ENCODE measurements at places on chromosomes 7 and 10.

- no peak for DNase-seq
Measured at GRCh38 chr7:15764851-15765382, 78.4 kb upstream of the MEOX2 start.

DNA sequence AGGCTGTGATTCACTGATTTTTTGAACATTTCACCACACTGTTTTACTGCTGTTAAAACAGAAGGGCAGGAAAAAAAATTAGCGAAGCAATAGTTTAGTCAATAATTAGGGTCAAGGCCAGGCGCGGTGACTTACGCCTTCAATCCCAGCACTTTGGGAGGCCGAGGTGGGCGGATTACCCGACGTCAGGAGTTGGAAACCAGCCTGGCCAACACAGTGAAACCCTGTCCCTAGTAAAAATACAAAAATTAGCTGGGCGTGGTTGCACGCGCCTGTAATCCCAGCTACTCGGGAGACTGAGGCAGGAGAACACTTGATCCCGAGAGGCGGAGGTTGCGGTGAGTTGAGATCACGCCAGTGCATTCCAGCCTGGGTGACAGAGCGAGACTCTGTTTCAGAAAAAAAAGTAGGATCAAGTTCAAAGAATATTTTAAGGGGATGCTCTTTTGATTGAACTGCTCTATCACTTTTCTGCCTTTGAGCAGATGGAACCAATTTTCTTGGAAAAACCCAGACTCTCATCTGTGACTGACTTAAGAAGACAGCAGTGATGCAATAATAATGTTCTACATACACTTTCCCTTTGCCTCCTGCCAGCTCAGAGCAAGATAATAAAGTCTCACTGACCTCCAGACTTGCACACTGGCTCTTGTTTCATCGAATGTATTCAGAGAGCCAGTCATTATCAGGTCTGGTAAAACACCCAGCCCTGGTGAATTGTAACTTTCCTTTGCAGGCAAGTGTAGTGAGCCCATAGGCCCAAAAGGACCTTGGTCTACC, 1.6 kb upstream of the PPA1 start:
- DNase-seq, result no peak

- DNase-seq, result no peak
Measured at GRCh38 chr10:16529853-16530252, 8.2 kb upstream of the C1QL3 start.

- DNase-seq, result no peak
Measured at GRCh38 chr7:25181532-25181931, 46.8 kb downstream of the NPVF start.

DNA sequence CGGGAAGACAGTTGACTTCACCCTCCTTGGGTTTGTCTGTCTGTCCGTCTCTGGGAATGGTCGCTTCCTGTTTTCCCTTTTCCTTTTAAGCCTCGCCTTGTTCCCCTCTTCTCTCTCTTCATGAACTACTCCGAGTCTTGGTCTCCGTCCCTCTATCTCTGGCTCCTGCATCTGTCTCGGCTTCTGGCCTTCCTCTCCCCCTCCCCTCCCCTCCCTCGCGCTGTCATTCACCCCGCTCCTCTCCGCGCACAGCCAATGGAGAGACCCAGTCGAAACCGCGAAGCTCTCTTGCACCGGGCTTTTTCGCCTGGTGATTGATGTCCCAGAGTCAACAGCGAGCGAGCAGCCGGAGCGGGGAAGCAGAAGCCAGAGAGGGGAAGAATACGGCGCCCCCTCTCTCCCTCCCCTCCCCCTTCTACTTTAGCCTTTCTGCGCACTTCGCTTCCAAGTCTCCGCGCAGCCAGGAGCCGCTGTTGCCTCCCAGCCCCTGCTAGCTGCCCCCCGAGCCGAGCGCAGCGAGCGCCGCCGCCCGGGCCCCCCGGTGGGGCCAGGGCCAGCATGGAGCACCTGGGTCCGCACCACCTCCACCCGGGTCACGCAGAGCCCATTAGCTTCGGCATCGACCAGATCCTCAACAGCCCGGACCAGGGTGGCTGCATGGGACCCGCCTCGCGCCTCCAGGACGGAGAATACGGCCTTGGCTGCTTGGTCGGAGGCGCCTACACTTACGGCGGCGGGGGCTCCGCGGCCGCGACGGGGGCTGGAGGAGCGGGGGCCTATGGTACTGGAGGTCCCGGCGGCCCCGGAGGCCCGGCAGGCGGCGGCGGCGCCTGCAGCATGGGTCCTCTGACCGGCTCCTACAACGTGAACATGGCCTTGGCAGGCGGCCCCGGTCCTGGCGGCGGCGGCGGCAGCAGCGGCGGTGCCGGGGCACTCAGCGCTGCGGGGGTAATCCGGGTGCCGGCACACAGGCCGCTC, at the start of gene TLX1:
TSS of gene TLX1 (plus strand) at position 317 of the 978 bp plus-strand sequence. CDS start at position 559, 242 bp downstream.
- DNase-seq, result no peak

DNA sequence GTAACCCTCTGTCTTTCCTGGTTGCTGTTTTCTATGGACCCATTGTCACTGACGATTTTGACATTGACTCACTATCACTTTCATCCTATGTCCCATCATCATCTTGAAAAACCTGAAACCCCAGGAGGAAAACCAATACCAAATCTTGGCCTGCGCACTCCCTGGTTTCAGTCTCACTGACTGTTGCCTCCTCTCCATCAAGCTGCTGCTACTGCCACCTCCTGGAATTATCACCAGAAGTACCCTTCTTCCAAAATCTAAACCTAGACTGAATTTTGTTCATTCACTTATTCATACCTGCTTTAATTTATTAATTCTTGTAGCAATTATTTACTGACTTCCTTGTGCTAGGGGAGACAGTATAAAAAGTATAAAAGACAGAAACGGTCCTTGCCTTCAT, 44.5 kb upstream of the ACBD5 start:
- DNase-seq, result peak; percentile 32

- no peak for DNase-seq
Measured at GRCh38 chr10:119896061-119896655, 3.6 kb downstream of the SEC23IP start.

- peak; percentile 93 for DNase-seq
Measured at GRCh38 chr7:147153571-147153970, 1037.0 kb downstream of the CNTNAP2 start.

- DNase-seq, result no peak
Measured at GRCh38 chr10:85599081-85599480, 767.5 kb downstream of the GRID1 start.

GRCh38 chr7:93921607-93922566, at the start of gene GNG11:
Gene GNG11 (plus strand): TSS chr7:93921735. CDS start chr7:93922138, 403 bp downstream.
- peak; percentile 31 for DNase-seq

GRCh38 chr10:69270990-69271389, 7.3 kb upstream of the HK1 start:
- no peak for DNase-seq

GRCh38 chr10:32148864-32149251, 92.6 kb upstream of the KIF5B start:
- DNase-seq, result no peak

DNA sequence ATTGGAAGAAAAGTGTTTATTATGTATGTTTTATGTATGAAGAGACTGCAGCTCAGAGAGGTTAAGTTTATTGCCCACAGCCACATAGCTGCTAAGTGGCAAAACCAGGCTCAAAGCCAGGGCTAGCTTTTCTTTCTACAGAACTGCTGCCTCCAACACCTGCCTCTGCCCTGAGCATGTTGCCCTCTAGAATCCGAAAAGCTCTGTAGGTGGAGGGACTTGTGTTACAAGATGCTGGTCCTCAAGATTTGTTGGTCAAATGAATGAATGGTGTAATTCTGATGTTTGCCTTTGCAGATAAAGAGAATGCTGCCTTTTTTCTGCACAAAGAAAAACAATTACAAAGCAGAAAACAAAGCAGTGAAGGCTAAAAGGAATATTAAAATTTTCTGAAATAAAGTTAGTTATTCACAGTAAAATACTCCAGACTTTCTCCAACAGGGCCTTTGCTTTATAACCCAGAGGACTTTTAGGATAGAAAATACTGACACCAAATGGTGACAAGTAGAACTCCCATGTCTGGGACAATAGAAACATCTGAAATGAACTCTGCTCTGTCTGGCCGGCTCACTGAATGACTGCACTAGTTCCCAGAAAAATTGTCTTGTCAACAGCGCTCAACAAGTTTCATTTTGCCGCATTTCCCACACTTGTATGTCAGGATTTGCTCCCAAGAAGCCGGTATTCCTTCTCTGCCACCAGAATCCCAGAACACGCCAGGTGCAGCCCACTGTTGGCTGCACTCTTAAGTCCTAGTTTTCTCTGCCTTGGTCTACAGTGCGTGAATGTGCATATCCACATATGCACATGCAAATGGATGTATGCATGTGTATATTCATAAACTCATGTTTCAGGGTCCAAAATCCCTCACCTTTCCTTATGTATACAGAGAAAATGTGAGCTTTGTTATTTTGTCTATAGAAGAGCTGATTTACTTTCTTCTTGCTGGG, 11.0 kb upstream of the DNTT start:
- DNase-seq, result peak; percentile 77

DNA sequence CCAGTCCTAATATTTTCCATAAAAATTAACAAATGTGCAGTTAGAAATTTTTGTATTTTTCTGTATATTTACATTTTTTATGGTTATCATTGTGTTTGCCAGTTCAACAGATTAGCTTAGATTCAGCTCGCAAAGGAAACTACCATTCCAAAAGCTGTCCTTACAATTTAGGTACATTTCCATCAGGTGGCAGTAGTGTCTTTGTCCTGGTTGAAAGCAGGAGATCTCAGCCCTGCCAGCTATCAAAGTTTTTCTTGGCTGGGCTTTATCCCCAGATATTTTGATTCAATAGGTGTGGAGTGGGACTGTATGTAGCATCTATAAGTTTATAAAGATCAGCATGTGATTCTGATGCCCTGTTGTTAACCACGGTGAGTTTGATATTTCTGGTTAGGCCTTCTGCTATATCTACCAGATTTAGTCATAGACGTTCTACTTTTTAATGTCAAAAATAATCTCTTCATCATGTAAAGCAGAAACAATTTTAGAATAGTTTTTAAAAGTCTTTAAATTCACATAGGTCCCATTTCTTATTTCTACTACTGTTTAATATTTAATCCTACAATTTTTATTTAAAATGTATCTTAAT, 15.5 kb upstream of the ICA1 start:
- peak; percentile 59 for DNase-seq

DNA sequence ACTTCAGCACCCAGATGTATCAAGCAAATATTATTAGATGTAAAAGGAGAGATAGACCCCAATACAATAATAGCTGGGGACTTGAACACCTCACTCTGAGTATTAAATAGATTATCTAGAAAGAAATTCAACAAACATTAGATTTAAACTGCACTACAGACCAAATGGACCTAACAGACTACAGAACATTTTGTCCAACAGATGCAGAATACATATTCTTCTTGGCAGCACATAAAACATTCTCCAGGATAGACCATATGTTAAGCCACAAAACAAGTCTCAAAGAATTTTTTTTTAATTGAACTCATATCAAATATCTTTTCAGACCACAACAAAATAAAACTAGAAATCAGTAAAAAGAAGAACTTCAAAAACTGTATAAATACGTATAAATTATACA, 130.4 kb downstream of the MTERF1 start:
- DNase-seq, result no peak

DNA sequence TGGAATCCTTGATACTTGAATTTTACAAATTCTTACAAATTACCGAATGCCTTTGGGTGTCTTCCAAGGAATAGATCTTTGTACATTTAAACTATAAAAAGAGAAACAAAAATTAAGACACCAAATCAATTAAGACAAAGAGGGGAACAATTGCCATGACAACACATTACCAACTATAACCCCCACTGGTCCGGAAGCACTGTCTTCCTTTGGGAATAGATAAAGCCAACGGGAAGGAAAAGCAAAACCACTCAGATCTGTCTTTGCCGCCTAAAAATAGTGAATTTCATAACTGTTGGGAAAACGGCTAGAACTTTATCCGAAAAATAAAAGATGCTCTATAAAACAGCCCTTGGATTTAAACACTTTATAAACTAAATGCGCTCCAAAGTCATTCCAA, 37.4 kb downstream of the GRB10 start:
- DNase-seq, result no peak

GRCh38 chr7:2698581-2699288, 10.7 kb downstream of the AMZ1 start:
- peak; percentile 85 for DNase-seq

DNA sequence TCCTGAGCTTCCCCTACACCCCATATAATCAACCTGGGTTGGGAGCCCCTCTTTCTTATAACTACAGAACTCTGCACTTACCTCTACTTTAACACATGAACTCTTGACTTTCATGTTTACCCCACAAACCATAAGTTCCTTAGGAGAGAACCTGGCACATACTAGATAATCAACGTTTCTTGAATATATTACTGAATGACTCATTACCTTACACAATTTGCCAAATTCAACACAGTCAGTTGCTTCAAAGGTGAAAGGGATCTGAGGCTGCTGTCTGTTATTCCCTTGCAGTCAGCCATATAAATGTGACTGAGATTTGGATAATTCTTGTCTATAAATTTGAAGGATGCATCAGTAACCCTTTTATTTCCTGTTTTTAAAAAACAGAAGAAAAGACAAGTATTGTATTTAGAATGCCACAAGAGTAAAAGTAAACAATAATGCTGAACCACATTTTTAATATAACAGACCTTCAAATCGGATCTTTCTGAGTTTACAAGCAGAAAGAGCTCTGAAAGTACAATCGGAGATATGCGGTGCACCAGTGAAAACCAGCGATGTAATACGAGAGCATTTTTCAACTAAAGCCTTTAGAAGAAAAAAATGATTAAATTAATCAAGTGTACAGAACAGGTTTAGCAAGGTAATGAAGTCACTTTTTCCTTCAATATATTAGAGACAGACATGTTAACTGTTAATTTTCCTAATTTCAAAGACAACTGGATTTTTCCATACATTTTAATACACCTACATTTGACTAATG, 29.5 kb upstream of the LRRC17 start:
- no peak for DNase-seq

- DNase-seq, result no peak
Measured at GRCh38 chr10:84159076-84159685, 14.4 kb upstream of the GPR15LG start.

GRCh38 chr7:117896339-117896738, 23.1 kb upstream of the CTTNBP2 start:
- DNase-seq, result no peak

All from MM.1S (cell line).